Hematopoietic multipotent progenitor cell (in vitro differentiated cells): ENCODE measurements at places on chromosomes 2 and 18. TPM values are rescaled to one million over a fixed set of nuclear protein-coding genes. Genes with fewer than 3 reads are reported as not detected.

The CAPN10 gene
- total RNA-seq, result 36.6 TPM

The RNASEH1 gene
- total RNA-seq, result 10.8 TPM

The NEB gene
- total RNA-seq, result under 0.01 TPM

The MGAT4A gene
- 6.7 TPM for total RNA-seq

The CD302 gene
- 16.4 TPM for total RNA-seq

The CYS1 gene
- total RNA-seq, result not detected

DNA sequence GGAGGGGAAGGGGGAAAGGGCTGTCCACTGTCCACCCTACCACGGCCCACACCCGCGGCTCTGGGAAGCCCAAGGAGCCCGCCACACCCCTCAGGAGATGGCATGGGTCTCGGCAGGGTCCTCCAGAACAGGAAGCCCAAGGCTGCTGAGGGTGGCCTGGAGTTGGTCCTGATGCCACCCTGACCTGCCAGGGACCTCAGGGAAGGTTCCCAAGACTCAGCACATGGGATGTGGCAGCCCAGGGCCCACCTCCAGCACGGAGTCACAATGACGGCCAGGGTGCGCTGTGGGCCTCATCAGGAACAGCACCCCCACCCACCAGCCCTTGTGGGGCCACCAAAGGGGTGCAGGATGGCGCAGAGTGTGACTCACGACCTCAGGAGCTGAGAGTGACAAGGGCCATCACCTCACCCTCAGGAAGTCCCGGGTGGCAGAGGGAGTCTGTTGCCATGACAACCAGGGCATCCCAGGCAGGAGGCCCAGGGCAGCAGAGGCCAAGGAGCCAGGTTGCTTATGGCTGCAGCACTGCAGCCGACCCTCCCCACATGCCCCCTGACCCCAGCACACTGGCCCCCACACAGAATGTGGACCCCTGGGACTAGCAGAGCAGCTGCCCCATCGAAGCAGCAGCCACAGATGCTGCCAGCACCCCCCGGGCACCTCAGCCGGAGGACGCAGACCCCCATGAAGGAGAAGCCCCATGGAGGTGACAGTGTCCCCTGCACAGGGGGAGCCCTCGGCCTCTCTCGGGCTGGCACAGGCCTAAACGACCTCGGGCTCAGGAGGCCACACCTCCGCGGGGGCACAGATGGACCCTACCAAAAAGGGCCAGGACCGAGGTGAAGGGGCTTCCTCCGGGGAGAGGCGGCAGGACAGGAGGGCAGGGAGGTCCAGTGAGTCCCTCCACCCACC, 34.3 kb downstream of the KIF1A start:
- no peak for DNase-seq

- DNase-seq, result no peak
Measured at GRCh38 chr2:11309706-11310105, 34.7 kb downstream of the ROCK2 start.

GRCh38 chr2:225788571-225789094, 389.1 kb downstream of the NYAP2 start:
- no peak for DNase-seq

DNA sequence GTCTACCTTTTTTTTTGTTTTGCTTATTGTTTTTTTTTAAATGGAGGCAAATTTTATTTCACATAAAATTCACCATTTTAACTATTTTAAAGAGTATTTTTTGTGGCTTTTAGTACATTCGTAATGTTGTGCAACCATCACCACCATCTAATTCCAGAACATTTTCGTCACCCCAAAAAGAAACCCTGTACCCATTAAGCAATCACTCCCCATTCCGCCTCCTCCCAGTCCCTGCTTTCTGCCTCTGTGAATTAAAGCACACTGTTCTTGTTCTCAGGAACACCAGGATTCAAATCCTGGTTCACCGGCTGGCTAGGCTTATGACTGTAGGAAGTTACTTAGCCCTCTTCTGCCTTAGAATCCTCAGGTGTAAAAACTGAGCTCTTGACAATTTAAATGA, 36.9 kb upstream of the EPAS1 start:
- DNase-seq, result no peak

- DNase-seq, result no peak
Measured at GRCh38 chr2:231592636-231593145, at the start of gene TEX44. Gene TEX44 (plus strand): TSS chr2:231592864. CDS start chr2:231592952, 88 bp downstream.

- DNase-seq, result no peak
Measured at GRCh38 chr2:187658952-187659525, 104.8 kb upstream of the TFPI start.

GRCh38 chr2:200810998-200811332, 745 bp upstream of the BZW1 start:
- DNase-seq, result no peak

DNA sequence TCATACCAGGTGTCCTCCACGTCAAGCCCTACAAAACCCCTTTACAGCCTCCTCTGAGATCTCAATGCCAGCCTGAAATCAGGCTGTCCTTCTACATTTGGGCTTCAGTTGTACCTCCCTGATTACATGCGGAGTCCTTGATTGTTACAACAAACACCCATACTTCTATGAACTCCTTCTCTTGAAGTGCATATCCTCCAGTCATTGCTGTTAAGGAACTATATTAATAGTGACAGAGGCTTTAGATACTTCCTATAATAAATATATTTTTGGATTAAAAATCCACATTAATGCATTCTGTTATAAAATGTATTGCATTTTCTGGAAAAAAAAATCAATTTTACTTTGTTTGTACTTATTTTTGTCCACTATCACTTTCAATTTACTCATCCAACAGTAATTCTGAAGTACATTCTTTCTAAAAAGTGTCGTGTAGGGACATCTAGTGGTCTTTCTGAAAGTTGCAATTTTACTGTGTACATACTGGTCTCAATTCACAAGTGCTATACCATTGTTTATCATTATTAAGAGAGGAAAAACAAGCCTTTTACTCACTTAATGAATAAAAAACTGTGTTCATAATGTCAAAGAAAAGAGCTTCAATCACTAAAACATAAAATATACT, 316.4 kb downstream of the DSEL start:
- DNase-seq, result peak; percentile 35

DNA sequence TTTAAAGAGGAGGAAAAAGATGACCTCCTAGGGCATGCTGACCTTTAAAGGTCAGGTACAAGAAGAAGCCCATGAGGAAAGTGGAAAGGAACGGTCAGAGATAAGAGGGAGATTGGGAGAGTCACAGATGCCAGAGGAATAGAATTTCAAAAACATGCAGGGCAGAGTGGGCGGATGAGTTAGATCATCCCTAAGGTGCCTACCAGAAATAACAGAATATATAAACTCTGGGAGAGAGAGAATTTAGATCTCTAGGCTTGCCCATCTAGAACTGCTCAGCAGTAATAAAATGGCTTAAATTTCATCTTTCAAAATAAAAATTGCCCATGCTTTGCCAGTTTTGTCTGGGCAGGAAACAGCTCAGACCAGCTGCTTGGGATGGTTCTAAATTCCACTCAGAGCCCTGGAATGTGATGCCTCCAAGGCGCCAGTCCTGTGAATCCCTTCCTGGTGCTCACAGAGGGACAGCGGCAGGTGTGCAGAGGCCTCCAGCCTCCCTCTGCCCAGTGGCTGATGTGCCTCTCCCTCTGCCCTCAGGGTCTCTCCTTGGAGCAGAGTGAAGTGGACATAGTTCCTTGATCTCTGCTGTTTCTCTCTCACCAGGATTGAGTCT, 130.9 kb downstream of the ANTXR1 start:
- no peak for DNase-seq

DNA sequence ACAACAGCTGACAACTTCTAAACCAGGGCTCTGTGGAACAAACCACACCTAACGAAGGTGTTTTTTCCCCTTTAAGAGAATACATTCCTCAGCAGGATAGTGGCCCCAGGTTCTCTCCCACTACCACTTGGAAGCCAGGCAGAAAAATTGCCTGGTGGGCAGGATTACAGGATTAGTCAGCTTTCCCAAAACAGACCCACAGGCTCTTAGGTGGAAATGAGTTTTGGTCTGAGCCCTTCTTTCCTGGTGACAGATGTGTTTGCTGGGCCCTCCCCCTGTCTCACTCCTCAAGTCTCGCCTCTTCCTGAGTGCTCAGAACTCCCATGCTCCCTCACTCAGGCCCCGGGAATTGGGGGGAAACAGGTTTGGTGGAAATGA, 139.4 kb upstream of the HAAO start:
- DNase-seq, result no peak
